ENCODE measurements at places on chromosomes 3 and 15. TPM values are rescaled to one million over a fixed set of nuclear protein-coding genes. Genes with fewer than 3 reads are reported as not detected.

LRTM1 gene
- total RNA-seq = not detected

APOD gene
- 60.0 TPM for total RNA-seq

ZIC4 gene
- not detected for total RNA-seq

COL6A5 gene
- total RNA-seq = not detected

- no peak for DNase-seq
These were observed 138.3 kb upstream of the UBP1 start for GRCh38 chr3:33578325-33579177.

DNA sequence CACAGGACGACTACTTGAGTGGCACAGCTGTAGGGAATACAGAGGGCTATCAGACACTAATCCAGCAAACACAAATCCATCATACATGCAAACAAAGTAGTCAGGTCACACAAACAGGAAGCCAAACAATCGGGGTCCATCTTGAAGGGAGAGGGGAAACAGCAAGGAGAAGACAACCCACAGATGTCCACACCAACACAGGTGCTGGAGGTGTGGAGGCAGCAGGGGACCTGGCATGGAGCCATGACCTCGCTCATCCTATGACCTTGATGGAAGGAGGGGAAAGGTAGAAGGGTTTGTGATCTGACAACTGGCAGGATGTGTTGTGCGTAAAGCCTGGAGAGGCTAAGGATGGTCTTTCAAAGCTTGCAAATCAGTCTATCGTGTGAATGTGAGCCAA lies 39.9 kb upstream of the SKOR1 start:
- no peak for DNase-seq

GRCh38 chr3:3693593-3693992 lies 105.6 kb upstream of the LRRN1 start:
- DNase-seq = no peak

GRCh38 chr3:65617787-65618186 lies 420.9 kb downstream of the MAGI1 start:
- no peak for DNase-seq

- DNase-seq = no peak
These were observed 29.7 kb downstream of the XYLB start for GRCh38 chr3:38376098-38376816.

Measured in ureter (tissue), 1 donor.